ENCODE measurements at places on chromosomes 12 and 14.

DNA sequence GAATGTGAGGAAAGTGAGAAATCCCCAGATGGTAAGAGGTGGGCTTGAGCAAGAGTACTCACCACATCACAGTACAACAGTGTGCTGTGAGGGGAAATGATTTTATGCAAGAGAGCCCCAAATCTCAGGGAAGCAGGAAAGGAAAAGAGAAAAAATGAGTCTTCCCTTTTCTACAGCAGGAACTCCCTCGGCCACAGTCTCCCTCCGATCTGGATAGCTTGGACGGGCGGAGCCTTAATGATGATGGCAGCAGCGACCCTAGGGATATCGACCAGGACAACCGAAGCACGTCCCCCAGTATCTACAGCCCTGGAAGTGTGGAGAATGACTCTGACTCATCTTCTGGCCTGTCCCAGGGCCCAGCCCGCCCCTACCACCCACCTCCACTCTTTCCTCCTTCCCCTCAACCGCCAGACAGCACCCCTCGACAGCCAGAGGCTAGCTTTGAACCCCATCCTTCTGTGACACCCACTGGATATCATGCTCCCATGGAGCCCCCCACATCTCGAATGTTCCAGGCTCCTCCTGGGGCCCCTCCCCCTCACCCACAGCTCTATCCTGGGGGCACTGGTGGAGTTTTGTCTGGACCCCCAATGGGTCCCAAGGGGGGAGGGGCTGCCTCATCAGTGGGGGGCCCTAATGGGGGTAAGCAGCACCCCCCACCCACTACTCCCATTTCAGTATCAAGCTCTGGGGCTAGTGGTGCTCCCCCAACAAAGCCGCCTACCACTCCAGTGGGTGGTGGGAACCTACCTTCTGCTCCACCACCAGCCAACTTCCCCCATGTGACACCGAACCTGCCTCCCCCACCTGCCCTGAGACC is 7.8 kb downstream of the ATN1 start:
- peak; percentile 10 for DNase-seq

DNA sequence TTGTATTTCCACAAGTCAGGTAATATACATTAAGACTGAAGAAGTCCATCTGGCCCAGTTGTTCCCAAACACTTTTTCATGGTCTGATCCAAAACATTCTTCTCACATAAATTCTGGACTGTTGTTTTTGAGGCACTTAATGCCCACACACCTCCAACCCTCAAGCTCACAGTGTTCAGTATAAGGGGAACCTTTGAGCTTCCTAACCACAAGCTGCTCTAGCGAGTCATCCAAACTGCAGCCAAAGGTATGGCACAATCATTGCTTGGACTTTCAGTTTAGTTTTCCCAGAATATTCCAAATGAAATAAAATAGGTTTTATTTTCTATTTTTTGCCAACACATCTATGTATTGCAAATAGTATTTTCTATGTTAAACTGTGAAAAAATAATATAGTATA is 103.0 kb downstream of the PUS7L start:
- no peak for DNase-seq

DNA sequence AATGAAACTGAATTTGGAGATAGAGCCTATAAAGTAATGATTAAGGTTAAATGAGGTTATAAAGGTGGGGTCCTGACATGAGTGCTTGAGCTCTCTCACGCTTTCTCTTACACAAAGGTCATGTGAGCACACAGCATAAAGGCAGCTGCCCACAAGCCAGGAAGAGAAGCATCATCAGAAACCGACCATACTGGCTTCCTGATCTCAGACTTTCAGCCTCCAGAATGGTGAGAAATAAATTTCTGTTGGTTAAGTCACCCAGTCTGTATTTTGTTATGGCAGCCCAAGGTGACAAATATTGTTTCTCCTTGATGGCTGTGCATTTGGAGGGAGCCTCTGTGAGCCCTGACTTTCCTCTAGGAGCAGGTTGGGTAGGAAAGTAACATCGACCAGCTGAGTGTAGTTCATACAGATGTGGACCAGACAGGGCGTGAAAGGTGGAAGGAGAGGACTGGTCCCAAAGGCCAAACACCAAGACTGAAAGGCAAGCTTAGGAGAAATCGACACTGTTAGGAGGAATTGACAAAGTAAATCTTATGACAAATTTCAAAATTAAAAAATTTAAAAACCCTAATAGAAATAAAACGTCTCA is 97.6 kb upstream of the SLC38A2 start:
- peak; percentile 25 for DNase-seq

DNA sequence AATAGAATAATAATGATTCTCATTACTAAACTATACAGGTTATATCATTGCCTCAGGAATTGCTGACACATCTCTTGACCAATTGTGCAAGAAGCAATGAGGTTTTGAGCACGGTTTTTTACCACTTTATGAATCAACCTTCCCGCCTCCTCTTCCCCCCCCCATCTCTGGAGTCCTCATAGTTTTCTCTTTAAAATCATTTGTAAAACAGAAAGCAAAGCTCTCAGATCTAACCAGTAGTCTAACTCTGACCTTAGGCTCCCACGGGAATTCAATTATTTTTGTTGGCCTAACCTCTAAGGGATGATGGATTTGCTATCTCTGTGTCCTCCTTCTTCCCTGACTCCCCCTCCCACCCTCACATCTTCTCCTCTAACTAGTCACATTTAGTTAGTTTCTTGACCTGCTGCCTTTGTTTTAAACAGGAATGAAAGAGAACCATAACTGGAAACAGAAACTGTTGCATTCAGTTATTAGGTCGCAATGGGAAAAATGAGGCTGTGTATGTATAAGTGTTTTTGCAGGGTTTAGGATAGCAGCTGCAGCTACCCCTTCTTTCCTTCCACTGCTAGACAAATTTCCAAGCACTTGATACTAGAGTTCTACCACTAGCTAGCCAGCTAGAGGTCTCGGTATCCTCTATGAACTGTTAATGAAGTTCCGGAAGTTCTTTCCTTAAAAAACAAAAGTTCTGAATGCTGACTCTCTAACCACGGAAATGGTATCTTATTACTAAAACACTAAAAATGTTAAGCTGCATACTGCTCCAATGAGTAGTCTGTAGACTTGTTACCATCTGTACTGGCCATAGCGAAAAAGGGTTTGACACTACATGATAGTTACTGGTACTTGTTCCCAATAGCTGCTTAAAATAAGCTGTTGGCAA is 65.4 kb downstream of the TAOK3 start:
- DNase-seq: peak; percentile 68

- no peak for DNase-seq
Observed at GRCh38 chr14:92439537-92440344, 73.8 kb upstream of the RIN3 start.

DNA sequence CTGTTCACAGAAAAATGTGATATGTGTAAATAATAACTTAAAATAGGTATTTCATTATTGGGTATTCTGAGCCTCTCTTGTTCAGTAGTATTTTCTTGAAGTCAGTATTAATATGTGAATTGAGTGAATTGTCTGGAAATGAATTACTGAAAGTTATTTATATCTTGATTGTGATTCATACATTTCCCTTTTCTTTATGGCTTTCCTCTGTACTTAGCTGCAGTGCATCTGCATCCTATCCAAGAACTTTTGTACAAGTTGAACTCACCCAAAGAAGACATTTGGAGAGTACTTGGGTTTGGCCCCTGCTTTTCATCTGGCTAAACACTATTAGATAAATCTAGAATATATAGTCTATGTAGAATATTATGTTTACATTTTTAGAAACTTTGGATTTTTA is 326.0 kb downstream of the RAD51B start:
- DNase-seq: no peak

- no peak for DNase-seq
Observed at GRCh38 chr14:75926431-75927115, 55.2 kb downstream of the TGFB3 start.

GRCh38 chr12:97387844-97388243 is 74.8 kb upstream of the RMST start:
- no peak for DNase-seq

DNA sequence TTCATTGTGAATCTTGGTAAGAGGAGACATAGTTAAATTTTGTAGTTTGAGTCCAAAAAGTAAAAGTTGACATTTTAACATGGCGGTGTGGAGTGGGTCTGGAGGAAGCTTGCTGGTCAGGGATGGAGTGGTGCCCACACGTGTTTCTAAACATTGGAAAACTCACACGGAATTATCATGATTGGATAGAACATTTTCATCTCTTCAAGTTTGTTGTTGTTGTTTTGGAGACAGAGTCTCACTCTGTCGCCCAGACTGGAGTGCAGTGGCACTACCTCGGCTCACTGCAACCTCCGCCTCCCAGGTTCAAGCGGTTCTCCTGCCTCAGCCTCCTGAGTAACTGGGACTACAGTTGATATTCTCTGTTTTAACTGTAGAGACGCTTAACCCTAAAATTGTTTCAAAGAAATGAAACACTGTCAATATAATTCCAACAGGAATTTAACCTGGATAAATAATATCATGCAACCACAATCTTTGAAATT is 502 bp upstream of the MBIP start:
- DNase-seq: no peak

DNA sequence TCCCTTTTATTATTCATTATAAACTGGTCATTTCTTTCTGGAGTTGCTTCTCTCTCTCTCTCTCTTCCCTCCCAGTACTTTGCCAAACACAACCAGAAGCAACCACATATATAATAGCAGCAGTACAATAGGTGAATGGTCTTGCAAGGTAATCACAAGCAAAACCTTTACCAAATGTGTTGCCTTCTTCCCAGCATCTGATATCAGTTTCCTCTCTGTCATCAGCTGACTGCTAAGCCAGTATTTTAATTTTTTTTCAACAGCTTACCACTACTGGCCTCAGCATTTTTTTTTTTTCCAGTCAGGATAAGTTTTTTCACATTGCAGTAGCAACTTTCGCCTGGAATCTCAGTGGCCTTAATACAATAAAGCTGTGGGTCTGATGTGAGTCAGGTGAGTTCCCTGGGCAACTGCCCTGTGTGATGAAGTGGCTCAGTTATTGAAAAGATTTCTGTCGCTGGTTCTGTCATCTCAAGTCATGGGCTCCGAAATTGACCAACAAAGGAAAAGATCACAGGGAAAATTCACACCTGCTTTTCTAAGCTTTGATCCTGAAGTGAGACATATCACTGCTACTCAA is 282.5 kb upstream of the AMIGO2 start:
- no peak for DNase-seq

DNA sequence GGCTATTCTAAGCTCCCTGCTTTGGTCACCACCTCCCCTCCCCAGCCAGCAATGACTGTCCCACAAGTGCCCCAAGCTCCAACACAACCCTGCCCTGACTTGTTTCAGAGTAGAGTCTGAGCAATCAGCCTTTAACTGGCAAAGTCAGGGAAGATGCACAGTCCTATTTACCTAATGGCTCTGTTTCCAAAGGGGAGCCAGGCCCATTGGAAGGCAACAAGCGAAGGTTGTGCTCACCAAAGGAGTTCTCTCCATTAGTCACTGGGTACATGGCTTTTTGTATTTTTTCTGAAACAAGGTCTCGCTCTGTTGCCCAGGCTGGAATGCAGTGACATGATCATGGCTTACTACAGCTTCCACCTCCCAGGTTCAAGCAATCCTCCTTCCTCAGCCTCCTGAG is 267.1 kb upstream of the CRY1 start:
- no peak for DNase-seq

- no peak for DNase-seq
Observed at GRCh38 chr12:51868821-51869495, 18.9 kb upstream of the ANKRD33 start.

DNA sequence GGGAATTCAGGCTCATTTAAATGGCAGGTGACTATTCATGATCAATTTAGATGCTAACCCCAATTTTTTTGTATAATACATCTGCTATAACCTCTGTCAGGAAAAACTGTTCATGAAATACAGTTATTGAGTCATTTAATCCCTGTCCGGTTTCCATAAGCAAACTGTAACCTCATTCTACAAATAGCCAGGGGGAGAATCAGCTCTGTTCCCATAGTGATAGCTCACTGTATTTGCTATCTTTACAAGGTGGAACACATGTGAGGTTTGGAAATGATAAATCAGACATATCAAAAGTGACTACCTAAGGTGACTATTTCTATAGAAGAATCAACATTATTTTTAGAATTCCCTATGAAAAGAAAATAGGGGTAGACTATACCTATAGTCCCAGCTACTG is 38.6 kb upstream of the VPS33A start:
- DNase-seq: no peak

GRCh38 chr14:101179691-101180211 is 276.2 kb upstream of the RTL1 start:
- DNase-seq: no peak

GRCh38 chr14:96264853-96265252 is 8.8 kb downstream of the BDKRB1 start:
- no peak for DNase-seq

DNA sequence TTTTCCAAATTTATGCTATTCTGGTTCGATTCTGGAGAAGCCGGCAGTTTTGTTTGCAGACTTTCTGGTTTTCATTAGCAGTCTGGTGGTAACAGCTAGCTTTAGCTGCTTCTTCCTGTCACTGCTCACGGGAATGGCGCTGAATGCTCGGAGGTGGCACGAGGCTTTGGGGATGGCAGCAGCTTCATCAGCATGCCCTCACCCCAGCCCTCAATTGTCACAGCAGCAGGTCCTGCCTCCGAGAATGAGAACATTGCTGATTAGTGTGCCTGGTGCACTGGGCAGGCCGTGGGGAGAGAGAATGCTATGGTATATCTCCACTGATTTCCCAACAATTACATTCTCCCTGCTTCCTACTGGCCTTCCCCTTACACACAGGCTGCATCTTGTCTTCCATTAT is 73.6 kb downstream of the SAMD4A start:
- no peak for DNase-seq

GRCh38 chr12:20561871-20562270 is 133.3 kb upstream of the SLCO1C1 start:
- DNase-seq: no peak

- no peak for DNase-seq
Observed at GRCh38 chr14:76916040-76916715, 90.0 kb downstream of the LRRC74A start.

- DNase-seq: no peak
Observed at GRCh38 chr12:28583701-28584261, 393.5 kb downstream of the CCDC91 start.

GRCh38 chr14:49553892-49554291 is 32.3 kb downstream of the RPS29 start:
- DNase-seq: no peak

All from stimulated activated CD4-positive, alpha-beta T cell treated with anti-CD3 and anti-CD28 coated beads, Interleukin-15, amount 100 ng/mL, for 24 hours (primary cell).